ENCODE measurements at places on chromosomes 11 and 22.

DNA sequence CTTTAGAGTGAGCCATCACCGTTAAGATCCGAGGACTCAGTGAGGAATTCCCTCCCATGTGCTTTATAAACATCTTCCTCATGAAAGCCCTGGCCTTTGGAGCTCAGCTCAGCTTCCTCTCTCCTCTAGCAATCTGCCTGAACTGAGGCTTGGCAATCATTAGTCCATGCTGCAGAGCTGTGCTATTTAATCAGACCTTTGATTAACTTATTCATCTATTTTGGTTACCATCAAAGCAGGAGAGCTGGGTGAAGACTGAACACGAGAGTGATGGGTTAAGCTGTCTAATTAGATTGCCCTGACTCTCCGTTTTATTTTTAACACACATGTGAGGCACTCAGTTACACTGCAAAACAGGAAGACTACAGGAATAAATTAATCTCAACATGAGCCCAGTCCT, 351.3 kb downstream of the LARGE1 start:
- DNase-seq, result no peak

DNA sequence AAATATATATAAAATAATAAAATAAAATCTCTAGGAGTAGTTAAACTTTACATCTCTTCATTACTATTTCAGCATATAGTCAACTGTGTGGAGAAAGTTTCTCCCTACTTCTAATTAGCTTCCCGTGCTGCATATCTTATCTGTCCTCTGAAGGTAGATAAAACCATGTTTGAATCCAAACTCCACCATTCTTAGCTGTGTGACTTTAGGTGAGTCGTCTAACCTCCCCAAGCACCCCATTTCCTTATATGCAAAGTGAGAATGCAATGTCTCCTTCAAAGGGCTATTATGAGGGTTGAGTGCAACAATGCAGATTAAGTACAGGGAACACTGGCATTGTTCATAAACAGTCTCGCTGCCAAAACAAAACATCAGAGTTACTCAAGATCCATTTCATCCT, 80.8 kb upstream of the DRD2 start:
- no peak for DNase-seq

DNA sequence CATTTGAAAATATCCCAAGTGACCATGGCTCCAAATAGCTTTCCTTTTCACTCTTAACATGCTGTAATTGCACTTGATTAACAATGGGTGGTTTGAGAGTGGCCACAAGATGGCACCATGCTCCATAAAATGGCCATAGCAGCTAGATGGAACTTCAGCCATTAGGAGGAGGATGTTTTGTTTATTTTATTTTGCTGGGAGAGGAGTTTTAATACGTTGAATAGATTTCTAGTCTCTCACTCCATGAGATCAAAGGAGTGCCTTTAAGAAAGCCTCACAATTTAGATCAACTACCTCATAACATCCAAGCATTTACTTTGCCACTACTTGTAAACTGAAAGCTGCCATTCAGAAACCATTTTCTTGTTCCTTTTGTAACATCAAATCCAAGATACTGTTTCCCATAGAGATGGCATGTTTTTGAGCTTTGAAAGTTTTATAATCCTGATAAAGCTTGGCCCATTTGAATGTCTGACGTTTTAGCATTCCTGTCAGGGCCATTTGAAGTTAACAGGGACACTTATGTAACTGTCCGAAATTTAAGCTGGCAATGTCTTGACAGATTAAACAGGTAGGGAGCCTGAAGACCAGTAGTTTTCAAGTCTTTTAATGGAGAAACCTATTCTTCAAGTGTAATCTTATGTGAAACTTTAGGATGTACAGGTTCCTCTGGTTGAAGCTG, 4.7 kb downstream of the FEN1 start:
- DNase-seq, result peak; percentile 76

- DNase-seq, result no peak
Measured at GRCh38 chr22:31308181-31308580, 15.9 kb upstream of the PIK3IP1 start.

- DNase-seq, result no peak
Measured at GRCh38 chr11:100905684-100906083, 218.6 kb downstream of the ARHGAP42 start.

DNA sequence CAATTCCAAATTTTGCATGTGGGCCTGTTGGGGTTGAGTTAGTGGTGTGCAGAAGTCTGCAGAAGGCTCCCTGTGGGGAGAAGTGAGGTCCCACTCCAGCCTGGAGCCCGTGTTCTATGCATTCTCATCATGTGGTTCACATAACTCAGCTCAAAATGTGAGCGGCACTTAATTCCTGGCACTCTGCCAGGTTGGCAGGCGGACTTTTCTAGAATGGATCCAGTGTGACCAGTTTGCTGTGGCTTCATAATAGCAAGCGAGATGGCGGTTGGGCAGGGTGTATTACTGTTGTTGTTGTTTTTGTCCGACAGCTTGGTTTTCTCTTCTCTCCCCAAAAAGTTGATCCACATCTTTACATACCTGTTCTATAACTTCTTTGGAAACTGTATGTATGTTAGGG, 146.8 kb upstream of the TTC12 start:
- DNase-seq, result no peak

GRCh38 chr11:1452744-1453143, 33.8 kb downstream of the MOB2 start:
- DNase-seq, result no peak

DNA sequence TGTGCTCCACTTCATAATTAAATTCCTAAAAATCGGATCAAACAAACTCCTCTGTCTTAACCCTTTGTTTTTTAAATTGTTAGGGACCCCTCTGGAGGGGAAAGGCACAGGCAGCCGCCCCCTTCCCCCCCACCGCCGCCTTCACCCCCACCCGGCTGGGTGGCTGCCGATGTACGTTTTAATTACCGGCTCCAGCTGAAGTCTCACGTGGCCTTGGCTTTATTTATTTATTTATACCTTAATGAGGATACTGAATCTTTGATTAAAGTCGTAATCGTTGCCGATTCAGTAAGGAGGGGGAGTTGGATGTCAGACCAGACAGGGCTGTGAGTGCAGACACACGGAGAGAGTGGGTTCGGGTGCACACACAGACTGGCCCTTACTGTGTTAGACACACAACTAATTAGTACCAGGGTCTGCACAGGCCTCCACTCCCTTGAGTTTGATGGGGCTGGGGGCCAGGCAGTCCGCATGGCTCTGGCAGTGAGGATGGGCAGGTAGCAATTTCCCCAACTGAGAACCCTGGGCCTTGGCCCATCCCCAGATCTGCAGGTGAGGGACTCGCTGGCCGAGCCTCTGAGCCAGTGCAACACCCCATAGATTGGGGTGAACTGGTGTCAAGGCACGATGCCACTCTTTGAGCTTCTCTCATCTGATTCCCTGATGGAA, 51.3 kb upstream of the NNMT start:
- DNase-seq, result no peak

- DNase-seq, result no peak
Measured at GRCh38 chr11:44727114-44727372, 281 bp downstream of the TSPAN18 start.

DNA sequence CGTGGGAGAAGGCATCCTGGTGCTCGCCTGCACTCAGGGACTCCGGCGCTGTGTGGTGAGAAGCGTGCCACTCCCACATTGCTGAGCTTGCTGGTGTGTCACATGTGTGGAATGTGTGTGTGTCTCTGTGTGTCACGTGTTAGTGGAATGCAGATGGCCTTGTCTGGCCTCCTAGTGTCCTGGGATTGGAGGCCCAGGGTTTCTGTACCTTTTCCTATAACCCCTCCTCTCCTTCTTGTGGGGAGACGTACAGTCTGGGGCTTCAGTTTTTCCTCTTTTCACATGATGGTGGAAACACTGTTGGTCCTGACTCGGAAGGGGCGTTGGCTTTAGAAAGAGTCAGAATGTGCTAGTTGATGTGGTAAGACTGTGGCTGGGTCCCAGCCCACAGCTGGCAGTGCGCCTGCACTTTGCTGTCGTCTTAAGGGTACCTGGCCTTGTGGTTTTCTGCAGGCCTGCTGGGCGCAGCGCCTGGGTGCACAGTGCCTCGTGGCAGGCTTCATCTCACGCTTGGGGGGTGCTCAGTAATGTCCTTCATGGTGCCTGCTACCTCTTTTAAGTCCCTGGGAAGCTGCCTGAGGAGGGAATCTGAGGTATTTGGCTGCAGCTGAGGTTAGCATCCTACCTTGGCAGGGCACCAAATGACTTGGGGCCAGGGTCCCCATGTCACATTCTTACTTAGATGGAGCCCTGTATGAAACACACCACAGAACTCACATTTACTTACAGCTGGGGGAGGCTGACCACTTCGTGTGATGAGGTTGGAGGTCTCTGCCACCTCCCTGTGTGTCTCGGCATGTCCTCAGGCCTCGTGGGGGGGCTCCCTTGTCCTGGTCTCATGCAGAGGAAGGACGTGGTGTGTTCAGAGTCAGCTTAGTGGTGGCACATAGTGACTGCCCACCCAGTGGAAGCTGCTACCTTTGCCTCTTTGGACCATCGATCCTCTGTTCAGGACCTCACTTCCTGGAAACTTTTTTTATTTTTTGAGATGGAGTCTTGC, 61.9 kb downstream of the MED15 start:
- no peak for DNase-seq

DNA sequence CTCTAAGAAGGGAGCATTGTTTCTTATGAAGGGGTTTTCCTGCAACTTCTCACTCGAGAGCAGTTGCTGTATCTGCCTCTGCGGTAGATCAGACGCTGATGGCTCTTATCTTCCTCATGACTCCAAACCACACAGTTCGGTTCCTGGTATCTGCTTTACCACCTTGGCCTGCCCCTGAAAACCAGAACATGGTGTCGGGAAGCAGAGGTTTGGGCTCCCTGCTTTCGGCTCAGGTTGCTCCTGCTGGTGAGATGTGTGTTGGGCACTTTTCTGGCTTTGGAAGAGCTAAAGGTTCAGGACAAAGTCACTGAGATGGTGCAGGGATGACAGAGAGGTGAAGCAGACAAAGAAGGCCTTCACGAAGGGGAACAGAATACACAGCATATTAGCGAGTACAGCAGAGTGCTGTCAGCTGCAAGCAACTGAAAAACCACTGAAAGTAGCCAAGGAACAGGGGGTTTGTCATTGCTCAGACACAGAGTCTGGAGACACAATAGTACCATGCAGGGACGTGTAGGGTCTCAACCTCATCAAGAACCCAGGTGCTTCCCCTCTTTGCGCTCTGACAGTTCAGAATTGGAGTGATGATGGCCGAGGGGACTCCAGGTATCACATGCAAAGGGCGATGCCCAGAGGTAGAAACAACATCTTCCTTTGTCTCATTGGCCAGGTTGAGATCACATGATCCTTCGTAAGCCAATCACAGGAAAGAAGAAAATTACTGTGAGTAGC, 11.9 kb upstream of the CSF2RB start:
- no peak for DNase-seq

DNA sequence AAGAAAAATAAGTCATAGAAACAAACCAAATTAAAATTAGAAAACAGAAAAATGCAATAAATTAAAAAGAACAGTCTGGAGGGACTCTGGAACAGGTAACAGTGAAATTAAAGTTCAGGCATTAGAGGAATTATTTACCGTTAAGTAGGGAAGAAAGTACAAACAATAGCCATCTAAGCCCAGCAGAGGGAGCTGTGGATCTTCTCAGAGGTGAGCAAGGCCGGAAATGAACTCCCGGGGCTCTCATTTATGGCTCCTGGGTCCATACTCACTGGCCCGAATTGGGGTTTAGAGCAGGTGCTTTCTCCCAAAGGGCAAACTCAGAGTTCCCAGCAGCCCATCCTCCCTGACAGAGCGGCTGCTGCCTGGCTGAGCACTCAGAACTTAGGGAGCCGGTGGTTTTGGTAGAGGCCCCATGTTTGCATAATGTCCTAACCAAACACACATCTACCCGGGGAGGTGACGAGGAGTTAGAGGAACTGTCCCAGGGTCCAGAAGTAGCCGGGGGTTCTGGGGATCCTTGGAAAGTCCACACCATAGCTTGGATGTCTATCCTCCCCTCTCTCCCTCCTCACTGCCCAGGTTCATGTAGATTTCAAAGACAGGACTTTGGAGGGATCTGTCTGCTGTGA, 87.8 kb upstream of the VPREB1 start:
- peak; percentile 73 for DNase-seq

GRCh38 chr11:34180040-34180813, 74.8 kb downstream of the NAT10 start:
- DNase-seq, result no peak

- no peak for DNase-seq
Measured at GRCh38 chr11:59801981-59802638, 8.5 kb downstream of the MRPL16 start.

DNA sequence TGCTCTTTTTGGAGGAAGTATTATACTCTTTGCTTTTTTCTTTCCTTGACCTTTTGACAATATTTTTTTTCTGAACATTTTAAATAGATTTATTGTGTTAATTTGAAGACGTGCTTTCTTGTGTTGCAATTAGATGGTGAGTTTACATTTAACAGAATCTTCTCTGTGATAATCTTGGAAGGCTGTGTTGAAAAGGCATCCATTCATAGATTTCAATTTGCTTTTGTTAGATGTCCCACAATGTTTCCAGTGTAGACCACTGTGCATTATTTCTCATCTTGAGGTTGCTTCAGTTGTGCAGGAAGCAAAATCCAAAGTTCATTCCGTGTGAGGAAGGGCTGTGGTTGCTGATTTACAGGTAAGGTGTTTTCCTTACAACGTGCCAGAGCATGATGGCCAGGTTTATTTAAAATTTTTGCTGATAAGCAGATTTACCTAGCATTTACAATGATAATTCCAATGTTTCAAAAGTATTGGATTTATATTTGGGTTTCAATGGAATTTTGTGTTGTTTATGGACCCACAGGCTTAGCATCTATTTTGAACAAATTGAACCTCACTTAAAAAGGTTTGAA, 4.1 kb upstream of the OR5J2 start:
- DNase-seq, result no peak

DNA sequence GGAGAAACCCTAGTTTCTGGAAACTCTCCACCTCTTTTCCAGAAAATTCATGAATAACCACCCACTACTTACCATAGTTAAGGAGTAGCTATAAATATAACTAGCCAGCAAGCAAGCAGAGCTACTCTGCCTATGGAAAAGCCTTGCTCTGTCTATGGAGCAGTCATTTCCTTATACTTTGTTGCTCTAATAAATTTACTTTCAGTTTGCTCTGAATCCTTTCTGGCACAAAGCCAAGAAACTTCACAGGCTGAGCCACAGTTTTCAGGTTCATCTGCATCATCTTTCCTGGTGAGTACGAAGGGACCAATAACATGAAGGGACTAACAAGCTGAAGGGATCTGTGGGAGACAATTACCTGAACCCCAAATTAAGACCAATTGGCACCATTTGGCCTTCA, 4.6 kb downstream of the OR4C45 start:
- no peak for DNase-seq

- no peak for DNase-seq
Measured at GRCh38 chr11:76621868-76622267, 48.7 kb downstream of the LRRC32 start.
